ENCODE measurements at places on chromosomes 16 and 17. TPM values are rescaled to one million over a fixed set of nuclear protein-coding genes. Genes with fewer than 3 reads are reported as not detected.

The BIRC5 gene
- 4.8 TPM for total RNA-seq

The ABI3 gene
- total RNA-seq = not detected

The TEKT3 gene
- not detected for total RNA-seq

The ZNF267 gene
- 16.2 TPM for total RNA-seq

The CCDC154 gene
- 0.30 TPM for total RNA-seq

The RAPGEFL1 gene
- total RNA-seq = 1.8 TPM
